Activated CD4-positive, alpha-beta T cell treated with anti-CD3 and anti-CD28 coated beads for 36 hours (primary cell): ENCODE measurements at places on chromosomes 4 and X. TPM values are rescaled to one million over a fixed set of nuclear protein-coding genes. Genes with fewer than 3 reads are reported as not detected.
A peak's percentile ranks its signal among the peaks of the same experiment; 100 is the strongest.

GRCh38 chrX:136577552-136577951 is 45.5 kb downstream of the VGLL1 start:
- DNase-seq, result peak; percentile 84

The SHISA3 gene
- total RNA-seq, result not detected

DNA sequence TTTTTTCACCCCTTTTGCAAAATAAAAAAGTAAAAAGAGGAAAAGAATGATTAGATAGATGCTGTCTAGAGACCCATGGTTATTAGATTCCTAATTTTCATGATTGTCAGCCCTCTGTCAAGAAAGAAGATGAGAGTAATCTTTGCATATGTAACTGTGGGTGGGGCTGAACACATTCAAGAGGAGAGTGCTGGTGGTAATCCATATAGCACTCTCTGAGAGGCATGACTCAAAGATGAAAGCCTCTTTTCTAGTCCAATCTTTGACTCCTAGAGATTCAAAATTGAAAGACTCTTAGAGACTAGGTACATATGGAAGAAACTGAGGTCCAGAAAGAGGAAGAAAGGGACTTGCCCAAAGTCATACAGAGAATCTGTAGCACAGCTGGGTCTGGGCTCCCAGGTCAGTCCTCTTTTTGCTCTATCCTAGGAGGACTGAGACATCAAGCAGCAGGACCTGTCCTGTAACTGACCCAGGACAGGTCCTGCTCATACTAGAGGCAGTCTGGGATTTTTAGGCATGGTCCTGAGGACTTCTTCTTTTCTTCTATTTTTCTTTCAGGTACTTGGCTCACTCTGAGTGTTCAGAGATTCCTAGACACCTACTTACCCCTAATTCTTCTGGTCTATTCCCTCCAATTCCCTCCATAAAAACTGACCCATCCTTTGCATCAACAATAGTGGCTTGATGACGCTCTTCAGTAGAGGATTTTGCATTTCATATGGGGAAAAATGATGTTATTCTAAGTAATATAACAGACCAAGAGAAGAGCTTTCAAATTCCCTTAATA is 23.8 kb downstream of the VSIG4 start:
- DNase-seq, result no peak

GRCh38 chr4:88143504-88143903 is 14.9 kb downstream of the ABCG2 start:
- no peak for DNase-seq

DNA sequence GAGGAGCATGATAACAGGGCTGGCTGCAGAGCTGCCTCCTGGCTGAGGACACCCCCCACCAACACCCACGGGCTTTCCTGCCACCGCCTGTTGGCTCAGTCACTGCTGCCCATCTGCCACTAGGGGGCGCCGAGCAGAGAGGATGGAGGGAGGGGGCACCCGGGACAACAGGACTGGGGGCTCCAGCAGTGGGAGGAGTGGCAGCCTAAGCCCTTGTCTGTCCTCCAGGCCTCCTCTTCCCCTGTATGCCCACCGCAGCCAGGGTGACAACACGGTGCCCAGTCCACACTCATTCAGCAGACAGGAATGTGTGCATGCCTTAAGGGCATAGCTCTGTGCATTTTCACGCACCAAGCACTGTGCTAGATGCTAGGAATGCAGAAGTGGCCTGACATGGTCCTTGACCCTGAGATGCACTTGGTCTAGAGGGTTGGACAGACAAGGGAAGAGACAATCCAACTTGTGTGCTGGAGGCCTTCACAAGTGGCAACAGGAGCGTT is 149.9 kb downstream of the AMMECR1 start:
- peak; percentile 69 for DNase-seq

The RPS6KA3 gene
- 41.5 TPM for total RNA-seq

DNA sequence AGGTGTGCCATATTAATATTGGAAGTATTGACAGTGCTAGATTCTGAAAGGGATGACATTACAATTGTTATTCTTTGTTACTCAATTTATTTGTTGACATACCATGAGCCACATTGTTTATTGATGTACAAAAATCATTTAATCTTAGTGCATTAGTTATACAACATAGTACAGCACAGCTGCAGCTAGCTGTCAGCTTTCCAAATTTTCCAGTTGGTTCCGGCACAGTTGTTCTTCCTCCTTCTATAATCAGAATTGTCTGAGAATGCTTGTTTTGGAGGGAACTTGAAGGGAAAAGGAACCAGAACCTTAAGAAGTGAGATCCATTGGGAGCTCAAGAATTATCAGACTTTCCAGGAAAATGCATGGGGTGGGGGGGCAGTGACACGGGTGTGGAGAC is 281.4 kb downstream of the ZIC3 start:
- no peak for DNase-seq

DNA sequence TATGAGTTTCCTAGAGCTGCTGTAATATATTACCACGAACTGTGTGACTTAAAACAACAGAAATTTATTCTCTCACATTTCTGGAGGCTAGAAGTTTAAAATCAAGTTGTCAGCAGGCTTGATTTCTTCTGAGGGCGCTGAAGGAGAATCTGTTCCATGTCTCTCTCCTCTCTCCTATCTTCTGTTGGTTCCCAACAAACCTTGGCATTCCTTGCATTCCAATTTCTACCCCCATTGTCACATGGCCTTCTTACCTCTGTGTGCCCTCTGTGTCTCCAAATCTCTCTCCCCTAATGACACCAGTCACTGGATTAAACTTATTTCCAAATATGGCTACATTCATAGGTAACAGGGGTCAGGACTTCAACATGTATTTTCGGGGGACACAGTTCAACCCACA is 672.7 kb downstream of the RPA4 start:
- DNase-seq, result no peak
